Activated naive CD4-positive, alpha-beta T cell treated with anti-CD3 and anti-CD28 coated beads for 36 hours (primary cell): ENCODE measurements at places on chromosomes 7 and 10.

DNA sequence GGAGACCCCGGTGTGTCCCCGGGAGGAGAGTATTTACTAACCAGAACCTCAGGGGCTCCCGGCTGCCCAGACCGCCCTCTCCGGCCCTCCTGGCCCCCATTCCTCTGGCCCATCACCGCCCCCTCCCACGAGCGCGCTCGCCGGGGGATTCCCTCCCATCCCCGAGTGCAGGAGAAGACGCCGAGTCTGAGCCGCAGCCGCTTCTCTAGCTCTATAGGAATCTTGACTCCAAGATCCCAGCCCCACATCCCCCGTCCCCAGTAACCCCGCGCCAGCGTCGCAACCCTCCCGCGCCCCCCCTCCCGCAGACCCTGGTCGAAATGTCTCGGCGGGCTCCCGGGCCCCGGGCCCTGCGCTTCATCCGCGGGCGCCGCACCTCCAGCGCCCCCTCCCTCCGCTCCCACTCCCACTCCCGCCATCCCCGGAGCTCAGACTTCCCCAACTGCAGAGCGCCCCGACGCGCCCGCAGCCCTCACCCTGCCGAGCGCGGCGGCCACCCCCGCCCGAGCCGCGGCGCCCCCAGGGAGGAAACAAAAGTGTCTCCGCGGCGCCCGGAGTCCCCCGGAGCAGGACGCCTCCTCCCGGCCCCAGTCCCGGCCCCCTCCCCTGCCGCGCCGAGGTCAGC lies 541 bp downstream of the ELMO1 start:
- DNase-seq, result peak; percentile 36

- DNase-seq, result no peak
Observed at GRCh38 chr10:46299536-46300369, 13.0 kb downstream of the ANTXRL start.

DNA sequence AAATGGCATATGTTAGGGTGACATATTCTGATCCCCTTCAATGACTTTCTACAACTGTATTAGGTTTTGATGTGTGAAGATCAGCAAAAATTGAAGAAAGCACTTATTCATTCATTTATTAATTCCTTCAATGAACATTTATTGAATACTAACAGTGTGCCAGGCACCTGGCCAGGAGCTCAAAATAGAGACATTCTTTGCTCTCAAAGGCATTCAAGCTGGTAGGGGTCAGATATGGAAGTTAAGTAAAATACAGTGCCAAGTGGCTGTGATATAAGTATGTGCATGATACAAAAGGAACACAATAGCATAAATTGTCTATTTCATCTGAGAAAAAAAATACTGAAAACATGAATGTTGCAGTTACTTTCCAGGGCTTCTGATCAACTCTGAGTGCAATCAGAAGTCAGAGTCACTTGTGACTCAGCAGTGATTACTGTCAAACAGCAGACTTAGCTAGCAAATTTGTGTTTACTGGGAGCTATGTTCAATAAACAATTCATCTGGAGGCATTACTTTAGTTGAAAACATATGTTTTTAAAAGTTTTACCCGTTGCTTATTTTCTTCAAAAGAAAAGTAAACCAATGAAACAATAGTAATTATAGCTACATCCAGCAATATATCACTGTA lies 60.4 kb upstream of the CACNB2 start:
- no peak for DNase-seq

- no peak for DNase-seq
Observed at GRCh38 chr7:90455163-90456030, 14.0 kb upstream of the PTTG1IP2 start.

DNA sequence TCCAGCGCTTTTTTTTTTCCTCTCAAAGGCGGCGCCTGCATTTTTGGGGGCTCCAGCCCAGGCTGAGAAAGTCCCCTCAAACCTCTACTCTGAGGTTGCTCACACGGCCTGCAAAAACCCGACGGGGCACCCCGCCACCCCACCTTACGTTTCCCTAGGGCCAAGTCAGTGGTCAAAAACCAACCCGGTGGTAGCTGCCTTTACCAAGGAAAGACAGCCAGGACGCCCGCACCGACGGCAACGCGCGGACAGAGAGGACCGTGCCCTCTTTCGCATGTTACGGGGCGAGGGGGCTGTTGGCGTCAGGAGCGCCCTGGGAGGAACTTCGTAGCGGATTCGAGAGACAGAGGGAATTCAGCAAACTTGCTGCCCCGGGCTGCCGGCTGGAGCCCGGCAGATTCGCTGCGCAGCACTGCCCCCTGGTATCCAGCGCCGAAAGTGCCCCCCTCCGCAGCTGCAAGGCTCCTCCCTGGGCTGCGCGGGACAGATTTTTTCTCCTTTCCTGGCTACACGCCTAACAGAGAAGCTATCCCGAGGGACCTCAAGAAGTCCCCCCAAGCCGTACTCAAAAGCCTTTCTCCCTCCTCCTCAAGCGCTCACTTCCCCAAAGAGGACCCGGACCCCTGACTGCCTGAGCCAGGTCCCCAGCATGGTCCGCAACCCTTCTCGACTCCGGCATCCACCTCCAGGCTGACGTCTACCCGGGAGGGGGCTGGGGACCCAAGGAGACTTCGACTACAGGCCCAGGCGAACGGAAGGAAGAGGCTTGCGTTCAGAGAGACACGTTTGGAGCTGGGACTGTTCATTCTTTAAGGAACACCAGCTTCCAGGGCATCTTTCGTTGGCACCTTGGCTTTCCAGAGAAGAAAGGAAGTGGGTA lies 27.7 kb upstream of the VAX1 start:
- peak; percentile 42 for DNase-seq

- DNase-seq, result no peak
Observed at GRCh38 chr10:47252093-47252780, 47.8 kb upstream of the GDF10 start.

DNA sequence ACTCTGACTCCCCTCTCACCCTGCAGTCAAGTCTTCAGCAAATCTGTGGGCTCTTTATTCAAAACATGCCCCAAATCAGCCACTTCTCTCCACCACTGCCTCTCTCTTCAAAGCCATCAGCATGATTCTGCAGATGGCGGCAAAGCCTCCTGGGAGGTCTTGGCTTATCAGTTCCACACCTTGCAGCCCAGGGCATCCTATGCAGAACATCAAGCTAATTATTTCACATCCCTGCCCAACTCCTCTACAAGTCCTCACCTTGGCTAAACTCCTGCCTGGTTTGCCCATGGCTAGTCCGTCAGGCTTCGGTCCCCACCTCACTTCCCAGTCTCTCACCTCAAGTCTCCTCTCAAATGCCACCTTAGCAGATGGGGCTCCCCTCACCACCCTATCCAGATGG lies 70.2 kb downstream of the PIP4K2A start:
- DNase-seq, result no peak

- DNase-seq, result no peak
Observed at GRCh38 chr10:11197878-11198277, 180.2 kb downstream of the CELF2 start.

- no peak for DNase-seq
Observed at GRCh38 chr10:71817831-71818655, 33.0 kb downstream of the PSAP start.
